ENCODE measurements at places on chromosomes 3 and 15.

GRCh38 chr3:111338059-111338698, 203.8 kb upstream of the CD96 start:
- peak; percentile 78 for DNase-seq

DNA sequence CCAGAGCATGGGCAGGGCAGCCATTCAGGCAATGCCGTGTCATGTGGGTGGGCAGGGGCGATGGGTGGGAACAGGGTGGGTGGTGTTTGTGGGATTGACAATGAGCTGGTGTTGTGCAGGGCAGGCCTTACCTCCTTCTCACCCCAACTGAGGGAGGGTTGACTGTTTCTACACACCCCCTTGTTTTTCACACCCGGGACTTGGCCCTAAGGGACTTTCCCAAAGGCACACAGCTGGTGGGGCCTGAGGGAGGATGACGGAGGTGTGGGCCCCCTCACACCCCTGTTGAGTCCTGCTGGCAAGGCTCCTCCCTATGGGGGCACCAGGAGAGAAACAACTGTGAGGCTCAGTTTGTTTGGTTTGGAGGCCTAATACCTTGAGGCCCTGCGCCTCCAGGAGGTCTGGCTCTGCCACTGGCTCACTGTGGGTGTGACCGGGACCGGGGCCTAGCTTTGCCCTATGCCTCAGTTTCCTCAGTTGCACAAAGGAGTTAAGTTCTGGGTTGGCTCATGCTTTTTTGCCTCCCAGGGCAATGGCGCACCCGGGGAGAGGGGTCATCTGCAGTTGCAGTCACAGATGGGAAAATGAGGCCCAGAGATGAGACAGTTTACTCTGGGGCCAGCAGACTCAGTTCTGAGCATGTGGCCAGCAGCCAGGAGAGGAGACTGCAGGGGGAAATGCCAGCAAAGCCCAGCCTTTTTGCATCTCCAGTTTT, 5.1 kb upstream of the DNAH1 start:
- DNase-seq = no peak

DNA sequence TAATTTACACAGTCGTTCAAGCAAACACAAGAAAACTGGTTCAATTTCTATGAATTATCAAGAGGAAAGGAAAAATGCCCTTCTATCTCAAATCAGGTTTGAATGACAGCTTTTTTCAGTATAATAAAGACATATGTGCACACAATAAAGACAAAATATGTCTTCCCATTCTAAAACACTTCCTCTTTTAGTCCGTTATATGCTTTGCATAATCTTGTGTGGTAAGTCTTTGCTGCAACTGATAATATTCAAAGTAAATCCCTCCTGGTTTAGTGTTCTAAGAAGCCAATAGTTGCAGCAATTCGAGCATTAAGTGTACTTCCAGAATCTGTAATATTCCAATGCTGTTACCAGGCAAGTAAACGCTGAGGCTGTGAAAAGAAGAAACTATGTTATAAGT, 43.7 kb upstream of the MAPKBP1 start:
- DNase-seq = no peak

DNA sequence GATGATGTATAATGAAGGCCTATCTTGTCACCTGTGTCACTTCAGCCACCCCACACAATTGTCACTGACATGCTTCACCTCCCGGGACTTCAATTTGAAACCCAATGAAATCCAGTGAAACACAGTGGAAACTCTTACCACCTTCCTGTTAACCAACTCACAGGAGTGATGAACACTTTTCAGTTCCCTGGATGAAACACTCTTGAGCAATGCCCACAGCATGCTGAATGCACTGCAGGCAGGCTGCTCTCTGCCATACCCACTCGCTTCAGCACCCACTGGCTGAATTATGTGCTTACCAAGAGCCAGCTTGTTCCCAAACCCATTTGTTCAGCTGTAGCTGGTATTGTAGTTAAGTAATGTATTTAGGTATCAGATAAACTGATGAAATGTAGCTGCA, 47.0 kb downstream of the MAP2K1 start:
- peak; percentile 43 for DNase-seq

- no peak for DNase-seq
Measured at GRCh38 chr3:117550766-117551165, 841.2 kb downstream of the TUSC7 start.

DNA sequence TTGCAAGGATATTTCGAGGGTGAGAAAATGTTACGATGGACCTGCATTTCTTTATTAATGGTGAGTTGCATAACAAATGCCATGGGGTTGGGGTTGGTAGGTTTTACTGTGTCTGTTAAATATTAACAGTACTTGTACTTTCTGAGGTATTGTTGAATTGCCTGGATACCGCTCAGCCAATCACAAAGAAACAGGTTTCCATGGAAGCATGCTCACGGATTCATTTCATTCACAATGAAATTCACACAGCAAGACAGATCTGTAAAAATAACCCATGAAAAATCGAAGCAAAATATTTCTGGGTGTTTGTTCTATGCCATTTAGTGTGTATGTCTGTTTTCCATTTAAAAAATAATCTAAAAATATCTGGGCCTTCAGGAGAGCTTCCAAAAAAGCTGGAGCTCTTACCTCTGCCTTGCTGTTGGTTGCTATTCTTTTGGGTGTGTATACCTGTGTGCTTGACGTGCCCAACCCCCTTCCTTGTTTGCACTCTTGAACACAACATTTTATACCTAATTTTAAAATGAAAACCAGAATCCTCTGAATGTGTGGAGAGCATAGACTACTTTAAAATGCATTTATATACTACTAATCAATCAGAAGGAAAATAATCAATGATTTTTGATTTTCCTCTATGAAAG, 479.8 kb upstream of the TBL1XR1 start:
- DNase-seq = no peak

DNA sequence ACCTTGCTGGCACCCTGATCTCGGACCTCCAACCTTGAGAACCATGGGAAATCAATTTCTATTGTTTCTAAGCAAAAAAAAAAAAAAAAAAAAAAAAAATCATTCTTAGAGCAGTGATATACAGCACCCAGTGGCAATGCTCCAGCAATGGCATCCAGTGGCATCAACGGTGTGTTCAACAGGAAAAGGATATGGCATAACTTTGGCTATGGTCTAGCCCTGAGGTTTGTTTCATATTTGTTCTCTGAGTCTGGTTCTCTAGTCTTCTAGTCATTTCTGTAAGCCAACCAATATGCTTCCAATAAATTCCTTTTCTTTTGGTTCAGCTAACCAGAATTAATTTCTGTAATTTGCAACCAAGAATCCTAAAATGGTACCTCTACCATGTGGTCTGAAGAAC, 19.2 kb downstream of the DENND4A start:
- no peak for DNase-seq

DNA sequence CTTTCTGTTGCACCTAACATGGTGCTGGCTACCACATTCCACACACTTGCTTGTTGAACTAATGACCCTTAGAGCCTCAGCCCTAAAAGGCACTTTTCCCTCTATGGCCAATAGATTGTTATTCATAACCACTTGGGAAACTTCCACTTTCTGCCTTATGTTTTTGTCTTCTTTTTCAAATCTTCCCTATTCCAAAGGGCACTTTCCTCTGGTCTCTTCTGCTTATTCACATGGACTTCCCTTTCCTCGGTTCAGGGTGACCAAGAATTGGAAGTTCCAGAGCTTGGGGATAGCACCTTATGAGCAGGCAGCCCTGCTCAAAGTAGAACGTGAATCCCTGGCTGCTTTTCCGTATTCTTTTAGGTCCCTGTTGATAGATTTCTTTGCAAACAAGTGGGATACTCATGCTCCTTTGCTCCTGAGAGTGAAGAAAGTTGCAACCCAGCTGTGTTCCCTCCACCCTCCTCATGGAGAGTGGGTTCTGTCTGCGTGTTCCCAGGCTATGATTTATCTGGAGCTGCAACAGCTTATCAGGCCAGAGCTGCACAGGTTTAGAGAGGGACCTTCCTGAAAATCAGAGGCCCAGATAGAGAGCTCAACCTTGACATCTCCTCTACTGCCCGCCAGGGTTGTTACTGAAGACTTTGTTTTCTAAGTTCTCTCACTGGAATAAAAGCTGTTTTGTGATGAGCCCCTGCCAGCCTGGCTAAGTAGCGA, 58.8 kb upstream of the MYZAP start:
- DNase-seq = no peak

DNA sequence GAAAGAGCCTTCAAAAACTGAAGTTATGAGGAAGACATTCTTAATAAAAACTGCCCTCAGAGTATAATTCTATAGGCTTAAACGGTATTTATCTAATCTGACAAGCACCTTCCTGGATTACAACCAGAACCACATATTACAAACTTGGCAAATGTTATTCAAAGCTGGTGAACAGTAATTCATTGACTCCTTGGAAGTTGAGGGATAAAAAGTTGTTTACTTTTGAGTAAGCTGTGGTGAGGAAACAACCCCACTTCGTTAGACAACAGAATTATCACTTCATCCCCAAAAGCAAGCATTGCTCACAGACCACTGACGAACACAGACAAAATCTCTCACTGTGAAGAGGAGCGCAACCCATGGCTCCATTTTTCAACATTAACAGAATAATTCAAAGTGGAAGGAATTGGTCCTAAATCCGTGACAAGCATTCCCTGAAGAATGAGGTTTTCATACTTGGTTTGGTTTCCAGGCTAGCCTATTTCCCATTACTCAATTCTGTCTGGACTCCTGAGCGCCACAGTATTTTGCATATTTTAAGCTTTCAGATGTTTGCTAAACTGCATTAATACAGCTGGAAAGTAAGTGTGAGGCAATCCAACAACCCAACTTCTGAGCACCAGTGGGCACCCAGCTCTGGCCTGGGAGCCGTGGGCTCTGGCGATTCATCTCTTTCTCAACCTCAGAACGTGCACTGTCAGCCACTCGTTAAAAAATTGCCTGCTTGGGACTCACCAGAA, 32.7 kb downstream of the LRIG1 start:
- peak; percentile 78 for DNase-seq

DNA sequence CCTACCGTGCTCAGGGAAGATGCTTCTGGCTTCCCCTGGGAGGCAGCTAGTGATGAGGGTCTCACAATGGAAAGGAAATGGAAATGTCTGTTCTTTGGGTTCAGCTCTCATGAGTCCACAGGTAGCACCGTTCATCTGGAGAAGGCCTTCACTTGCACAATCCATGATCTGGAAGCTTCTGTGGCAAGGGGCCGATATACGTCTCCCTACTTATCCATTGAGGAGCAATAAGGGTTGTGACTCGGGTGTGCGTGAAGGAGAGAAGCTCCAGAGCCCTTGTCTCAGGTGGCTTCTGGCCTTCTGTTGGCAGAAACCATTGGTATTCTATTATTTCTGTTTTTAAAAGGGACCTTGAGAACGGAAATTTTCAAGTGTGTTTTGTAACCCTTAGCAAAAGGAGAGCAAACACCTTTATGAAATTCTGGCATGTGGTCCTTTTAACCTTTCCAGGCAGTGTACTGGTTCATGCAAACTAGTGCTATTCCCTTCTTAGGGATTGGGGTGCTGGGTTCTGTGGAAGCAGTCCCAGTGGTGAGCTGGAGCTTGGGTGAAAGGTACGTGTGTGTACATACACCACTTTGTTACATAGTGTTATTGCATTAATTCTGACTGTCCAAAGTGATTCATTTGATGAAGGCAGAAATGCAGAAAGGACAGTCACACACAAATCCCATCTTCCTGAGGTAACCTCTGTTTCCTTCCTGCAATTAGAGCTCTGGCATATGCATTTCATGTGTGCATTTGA, 32.5 kb downstream of the KLF13 start:
- DNase-seq = no peak

DNA sequence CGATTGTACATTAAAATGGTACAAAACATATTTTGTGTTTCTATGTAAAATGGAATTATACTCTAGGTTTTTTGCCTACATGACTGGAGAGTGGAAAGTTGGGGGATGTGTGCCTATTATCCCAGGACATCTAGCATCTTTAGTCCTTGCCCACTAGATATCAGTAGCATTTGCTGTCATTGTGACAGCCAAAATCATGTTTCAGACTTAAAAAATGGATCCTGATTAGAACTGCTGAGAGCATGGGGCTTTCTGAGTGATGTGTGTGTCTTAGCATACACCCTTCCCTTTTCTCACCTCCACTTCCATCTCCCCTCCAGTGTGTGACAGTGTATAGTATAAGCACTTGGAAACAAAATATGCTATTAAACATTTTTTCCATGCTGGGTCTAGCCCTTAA, 13.3 kb downstream of the ARMC8 start:
- DNase-seq = no peak

DNA sequence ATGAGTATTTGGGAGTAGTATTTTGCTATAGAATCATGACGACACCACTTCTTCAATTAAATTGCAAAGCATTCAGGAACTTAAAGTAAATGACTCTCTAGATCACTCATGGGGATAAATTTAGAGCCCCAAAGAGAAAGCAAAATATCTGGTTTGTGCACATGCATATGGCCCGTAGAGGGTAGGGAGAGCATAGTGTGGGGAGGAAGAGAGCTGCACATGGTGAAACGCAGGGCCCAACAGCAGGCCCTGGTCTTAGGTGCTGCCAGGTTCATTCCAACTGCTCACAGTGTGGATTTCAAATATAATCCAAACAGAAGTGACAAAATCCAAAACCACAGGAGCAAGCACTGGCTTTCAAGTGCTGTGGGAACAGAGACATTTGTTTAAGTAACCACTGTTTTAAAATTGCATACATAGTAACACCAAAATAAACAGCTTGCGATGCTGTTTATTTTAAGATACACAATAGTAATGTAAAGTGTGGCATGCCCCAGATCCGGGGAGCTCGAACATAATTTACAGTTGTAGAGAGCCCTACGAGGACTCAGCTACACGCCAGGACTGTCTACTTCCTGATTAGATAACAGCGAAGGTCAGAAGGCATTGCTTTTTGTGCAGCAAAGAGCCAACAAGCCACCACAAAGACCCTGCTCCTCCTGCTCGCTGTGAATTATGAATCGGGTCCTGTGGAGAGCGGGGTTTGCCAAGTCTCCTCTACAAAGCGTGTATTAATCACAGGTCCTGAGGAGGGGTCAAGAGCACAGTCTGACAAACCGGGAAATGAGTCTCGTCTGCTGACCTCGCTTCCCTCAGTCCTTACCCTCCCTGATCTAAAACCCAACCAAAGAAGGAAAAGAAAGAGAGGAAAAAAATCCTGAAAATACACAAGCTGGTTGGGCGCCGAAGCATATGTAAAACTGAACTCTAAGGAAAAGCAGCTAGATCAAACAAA, 80.6 kb downstream of the MEIS2 start:
- no peak for DNase-seq

- DNase-seq = peak; percentile 44
Measured at GRCh38 chr15:75809986-75810750, 33.1 kb upstream of the UBE2Q2 start.

GRCh38 chr3:122004991-122005565, 17.0 kb downstream of the ILDR1 start:
- DNase-seq = no peak

All from GM23248 (cell line).